ENCODE measurements at places on chromosomes 4 and X.

DNA sequence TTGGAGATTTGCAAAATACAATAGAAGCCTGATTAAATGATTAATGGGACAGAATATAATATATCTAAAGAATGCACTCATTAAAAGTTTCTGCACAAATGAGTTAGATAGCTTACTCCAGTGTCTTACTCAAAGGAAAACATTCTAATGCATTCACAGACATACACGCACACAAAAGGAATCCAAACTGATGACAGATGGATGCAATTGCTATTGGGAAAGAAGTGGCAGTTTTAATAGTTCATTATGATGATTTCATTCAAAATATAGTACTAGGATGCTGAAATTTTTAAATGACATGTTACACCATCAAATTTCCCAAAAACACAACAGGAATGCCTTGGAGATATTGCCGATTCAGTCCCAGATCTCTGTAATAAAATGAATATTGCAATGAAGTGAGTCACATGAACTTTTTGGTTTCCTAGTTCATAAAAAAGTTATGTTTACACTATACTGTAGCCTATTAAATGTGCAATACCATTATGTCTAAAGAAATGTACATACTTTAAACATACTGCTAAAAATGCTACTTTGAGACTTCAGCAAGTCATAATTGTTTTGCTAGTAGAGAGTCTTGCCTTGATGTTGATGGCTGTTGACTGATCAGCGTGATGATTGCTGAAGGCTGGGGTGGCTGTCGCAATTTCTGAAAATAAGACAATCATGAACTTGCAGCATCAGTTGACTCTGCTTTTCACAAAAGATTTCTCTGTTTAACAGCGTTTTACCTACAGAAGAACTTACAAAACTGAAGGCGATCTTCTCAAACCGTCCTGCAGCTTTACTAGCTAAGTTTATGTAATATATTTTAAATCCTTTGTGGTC, 45.6 kb downstream of the BBS12 start:
- DNase-seq, result no peak

DNA sequence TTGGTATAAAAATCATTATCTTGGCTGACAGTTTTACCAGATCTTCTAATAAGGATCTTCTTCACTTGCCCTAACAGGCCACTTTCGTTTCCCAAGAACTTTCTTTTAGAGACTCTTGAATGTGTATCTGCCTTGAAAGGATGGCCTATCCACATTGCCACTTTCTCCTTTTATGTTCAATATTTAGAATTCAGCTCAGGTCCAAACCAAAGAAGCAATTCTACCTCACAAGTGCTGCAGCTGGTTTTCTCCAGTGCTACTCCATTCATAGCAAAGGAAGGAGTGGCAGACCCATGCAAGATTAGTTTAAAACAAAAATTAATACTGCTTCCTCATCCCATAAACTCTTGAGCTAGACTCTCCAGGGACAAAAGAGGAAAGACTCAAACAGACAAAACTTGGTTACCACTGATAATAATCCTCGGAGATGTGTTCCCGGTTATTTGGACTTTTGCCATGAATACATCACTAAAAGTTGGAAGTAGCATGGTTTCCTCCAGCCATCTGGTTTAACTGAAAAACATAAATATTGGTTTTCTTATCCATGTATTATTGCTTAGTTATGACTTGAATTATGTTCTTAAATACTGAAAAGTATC, 401.8 kb downstream of the PABPC4L start:
- DNase-seq, result no peak

GRCh38 chr4:108611365-108611764, 9.0 kb upstream of the RPL34 start:
- no peak for DNase-seq

DNA sequence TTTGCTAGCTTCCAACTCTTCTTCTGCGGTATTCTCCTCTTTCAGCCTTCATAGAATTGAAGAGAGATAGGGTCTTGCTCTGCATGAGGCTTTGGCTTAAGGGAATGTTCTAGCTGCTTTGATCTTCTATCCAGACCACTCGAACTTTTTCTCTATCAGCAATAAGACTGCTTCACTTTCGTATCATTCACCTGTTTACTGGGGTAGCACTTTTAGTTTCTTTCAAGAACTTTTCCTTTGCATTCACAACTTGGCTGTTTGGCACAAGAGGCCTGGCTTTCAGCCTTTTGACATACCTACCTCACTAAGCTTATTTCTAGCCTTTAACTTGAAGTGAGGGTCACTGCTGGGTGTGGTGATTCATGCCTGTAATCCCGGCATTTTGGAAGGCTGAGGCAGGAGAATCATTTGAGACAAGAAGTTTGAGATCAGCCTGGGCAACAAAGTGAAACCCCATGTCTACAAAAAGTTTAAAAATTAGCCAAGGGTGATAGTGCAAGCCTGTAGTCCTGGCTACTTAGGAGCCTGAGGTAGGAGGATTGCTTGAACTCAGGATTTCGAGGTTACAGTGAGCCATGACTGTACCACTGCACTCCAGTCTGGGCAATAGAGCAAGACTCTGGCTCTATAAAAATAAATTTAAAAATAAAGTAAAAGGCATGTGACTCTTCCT, 47.1 kb upstream of the HPGDS start:
- DNase-seq, result no peak

- DNase-seq, result no peak
Measured at GRCh38 chr4:128451270-128451905, 163.8 kb upstream of the PGRMC2 start.

DNA sequence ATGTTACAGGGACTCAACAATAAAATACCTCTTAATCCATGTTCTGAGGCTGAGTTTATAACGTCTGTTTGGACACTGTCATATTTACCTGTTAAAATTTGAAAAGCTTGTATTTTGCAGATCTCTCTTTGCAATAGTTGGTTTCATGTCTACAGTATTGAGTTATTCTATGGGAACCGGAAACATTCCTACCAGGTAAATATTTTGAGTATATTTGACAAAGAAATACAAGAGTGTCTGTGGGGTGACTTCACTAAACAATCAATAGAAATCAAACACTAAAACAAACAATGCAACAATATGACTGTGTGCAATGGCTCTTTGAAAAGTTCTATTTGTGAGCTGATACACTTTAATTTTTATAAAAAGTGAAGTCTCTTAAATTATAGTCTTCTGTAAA, 47.7 kb upstream of the CXCL8 start:
- no peak for DNase-seq

DNA sequence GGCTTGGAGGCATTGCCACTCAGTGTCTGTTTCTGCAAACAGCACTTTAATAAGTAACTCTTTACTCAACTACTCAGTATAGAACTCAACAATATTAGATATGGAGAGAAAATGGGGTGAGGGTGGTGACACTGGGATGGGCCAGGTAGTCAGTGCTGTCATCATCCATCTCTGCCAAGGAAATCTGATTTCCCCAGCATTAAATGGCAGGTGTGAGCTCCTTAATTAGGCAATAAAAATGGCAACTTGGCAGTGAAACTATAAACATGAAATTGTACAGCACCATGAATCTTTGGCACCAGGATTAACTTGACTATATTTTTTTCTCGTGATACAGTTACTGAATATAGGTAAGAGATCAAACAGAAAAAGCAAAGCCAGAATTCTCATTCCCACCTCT, 146.2 kb downstream of the GLRA2 start:
- DNase-seq, result no peak

- no peak for DNase-seq
Measured at GRCh38 chr4:182608525-182608924, 308.7 kb downstream of the DCTD start.

- DNase-seq, result no peak
Measured at GRCh38 chr4:156248917-156249316, 295.3 kb upstream of the CTSO start.

- DNase-seq, result peak; percentile 80
Measured at GRCh38 chr4:2792711-2793585, at the start of gene SH3BP2. Gene SH3BP2 (plus strand): TSS chr4:2793085. CDS start chr4:2820618, 27,533 bp downstream.

GRCh38 chrX:14505648-14506047, 23.7 kb upstream of the GLRA2 start:
- DNase-seq, result no peak

GRCh38 chrX:20913760-20914159, 460.5 kb upstream of the CNKSR2 start:
- DNase-seq, result no peak

DNA sequence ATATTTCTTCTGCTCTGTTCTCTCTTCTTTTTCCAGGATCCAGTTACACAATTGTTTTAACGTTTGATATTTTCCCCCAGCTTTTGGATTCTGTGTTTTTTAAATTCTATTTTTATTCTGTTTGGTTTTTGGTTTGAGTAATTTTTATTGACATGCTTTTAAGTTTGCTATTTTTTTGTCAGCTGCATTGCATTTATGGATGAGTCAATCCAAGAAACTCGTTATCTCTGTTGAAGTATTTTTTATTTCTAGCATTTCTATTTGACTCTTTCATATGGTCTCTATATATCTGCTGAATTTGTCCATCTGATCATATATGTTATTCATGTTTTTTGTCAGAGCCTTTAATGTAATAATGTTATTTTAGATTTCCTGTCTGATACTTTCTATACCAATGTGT, 65.6 kb downstream of the DDIT4L start:
- no peak for DNase-seq

Data from CD4-positive, alpha-beta T cell treated with Interferon alpha-2 for 1 hour (primary cell).